Kidney (tissue), 22 donors: ENCODE measurements at places on chromosomes 7 and 10. TPM values are rescaled to one million over a fixed set of nuclear protein-coding genes. Genes with fewer than 3 reads are reported as not detected.

The BBIP1 gene
- 36.1 TPM for polyA plus RNA-seq

DNA sequence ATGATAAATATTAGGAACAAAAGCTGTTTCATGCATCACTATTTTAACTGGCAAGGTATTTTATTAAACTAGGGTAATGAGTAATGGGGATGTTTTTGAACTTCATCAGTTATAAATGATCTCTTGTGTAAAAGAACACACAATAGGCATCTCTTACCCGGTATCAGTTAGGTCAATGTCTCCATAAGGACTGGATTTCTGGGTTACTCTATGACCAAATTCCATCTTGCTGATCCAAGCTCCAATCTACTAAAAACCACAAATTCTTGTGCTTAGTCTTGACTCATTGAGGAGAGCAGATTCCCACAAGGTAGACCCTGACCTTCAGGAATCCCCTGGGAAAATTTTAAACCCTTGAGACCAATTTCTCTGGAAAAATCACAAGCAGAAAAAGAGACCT, 1167.7 kb downstream of the XPNPEP1 start:
- H3K4me1 ChIP-seq = no peaks in the 10 kb centered on the region
- no peaks in the 10 kb centered on the region for H3K36me3 ChIP-seq
- DNase-seq = no peak
- H3K27ac ChIP-seq = no peak overlapping the region
- H3K27me3 ChIP-seq = no peaks in the 10 kb centered on the region
- H3K4me3 ChIP-seq = no peak overlapping the region

The GRM3 gene
- not detected for polyA plus RNA-seq

GRCh38 chr7:28378574-28379149, 33.7 kb upstream of the CREB5 start:
- H3K36me3 ChIP-seq = no peaks in the 10 kb centered on the region
- DNase-seq = no peak

DNA sequence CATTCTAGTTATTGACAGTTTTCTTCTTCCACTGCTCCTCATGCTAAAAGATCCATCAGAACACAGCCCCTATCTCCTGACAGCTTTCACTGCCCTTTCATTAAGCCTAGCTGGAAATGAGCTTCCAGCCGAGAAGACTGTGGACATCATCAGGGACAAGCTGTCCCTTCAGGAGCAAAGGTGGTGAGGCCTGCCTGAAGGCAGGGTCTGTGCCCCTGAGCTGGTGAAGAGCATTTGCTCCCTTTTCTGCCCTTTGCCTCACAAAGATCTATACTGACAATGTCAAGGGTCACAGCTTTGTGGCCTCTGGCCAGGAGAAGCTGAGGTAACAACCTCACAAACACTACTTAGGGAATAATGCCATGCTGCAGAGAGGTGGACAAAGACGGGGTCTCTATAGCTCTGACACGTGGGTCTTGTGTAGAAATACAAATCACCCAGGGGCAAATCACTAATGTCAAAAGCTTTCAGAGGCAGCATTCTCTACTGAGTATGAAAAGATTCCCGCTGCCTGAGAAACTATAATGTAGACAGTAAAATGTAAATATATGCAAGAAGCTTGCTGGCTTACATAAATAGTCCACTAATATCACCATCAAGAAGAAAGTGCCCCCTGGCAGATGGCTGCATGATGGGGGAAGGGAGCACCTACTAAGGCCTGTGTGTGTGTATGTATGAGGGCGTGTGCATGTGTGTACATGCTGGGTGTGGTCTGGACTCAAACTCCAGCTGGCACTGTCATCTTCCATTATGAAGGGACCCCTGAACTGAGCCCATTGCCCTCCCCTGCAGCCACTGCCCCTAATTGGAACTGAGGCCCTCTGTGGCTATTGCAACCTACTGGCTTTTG, 55.8 kb downstream of the HBP1 start:
- H3K4me1 ChIP-seq = no peaks in the 10 kb centered on the region
- no peak for DNase-seq
- H3K27me3 ChIP-seq = no peaks in the 10 kb centered on the region
- no peak overlapping the region for H3K27ac ChIP-seq
- H3K36me3 ChIP-seq = no peaks in the 10 kb centered on the region

- no peaks in the 10 kb centered on the region for H3K36me3 ChIP-seq
- no peak overlapping the region for H3K4me3 ChIP-seq
- no peaks in the 10 kb centered on the region for H3K27me3 ChIP-seq
- no peak overlapping the region for H3K27ac ChIP-seq
Measured at GRCh38 chr10:35928748-35929147, 286.7 kb upstream of the FZD8 start.

GRCh38 chr7:80764132-80764531, 125.7 kb downstream of the CD36 start:
- DNase-seq = no peak
- H3K27me3 ChIP-seq = no peaks in the 10 kb centered on the region
- no peaks in the 10 kb centered on the region for H3K4me1 ChIP-seq
- no peaks in the 10 kb centered on the region for H3K36me3 ChIP-seq
- H3K4me3 ChIP-seq = no peak overlapping the region
- H3K27ac ChIP-seq = no peak overlapping the region

The HOXA10 gene
- 17.9 TPM for polyA plus RNA-seq

DNA sequence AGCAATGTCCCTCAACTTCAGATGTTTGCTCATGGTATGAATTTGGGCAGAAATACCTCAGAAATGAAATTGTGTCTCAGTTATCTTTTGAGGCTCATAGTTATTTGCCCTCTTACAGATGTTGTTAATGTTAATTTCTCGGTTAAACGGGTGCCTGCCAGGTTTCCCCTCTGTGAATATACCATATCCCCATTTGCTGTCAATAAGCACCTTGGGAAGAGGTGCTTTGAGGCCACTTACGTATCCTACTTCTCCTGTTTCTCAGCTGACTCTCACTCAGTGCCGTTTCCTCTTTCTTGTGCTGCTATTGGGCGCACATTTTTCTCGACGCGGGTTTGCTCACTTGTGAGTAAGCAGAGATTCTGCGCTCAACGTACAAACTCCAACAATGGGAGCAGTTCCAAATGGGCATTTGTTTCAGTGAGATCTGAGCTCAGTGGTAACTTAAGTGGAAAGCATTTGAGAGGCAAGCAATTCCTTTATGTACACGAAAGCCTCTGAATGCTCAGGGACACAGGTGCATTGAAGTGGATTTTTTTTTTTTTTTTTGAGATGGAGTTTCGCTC, 34.8 kb upstream of the JAKMIP3 start:
- no peak overlapping the region for H3K27ac ChIP-seq
- no peak for DNase-seq
- H3K4me3 ChIP-seq = no peak overlapping the region
- no peaks in the 10 kb centered on the region for H3K36me3 ChIP-seq
- no peaks in the 10 kb centered on the region for H3K4me1 ChIP-seq
- peaks cover 6% of the 10 kb centered on the region for H3K27me3 ChIP-seq

DNA sequence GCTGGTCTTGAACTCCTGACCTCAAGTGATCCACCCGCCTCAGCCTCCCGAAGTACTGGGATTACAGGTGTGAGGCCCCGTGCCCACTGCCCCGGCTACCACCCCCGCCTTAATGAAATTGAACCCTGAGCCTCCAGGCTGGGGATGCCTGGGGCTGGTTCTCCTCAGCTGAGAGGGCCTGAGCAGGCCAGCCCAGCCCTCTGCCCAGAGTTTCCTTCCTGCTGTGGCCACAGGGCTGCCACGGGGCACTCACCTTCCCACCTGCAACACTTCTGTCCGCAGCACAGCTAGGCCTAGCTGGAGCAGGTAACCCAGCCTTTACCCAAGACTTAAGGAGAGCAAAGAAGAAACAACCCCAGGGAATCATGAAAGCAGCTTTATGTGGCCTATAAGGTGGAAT, 78.1 kb upstream of the ANLN start:
- no peaks in the 10 kb centered on the region for H3K27me3 ChIP-seq
- H3K4me1 ChIP-seq = no peaks in the 10 kb centered on the region
- no peaks in the 10 kb centered on the region for H3K36me3 ChIP-seq
- DNase-seq = no peak
- H3K4me3 ChIP-seq = no peak overlapping the region
